Hippocampal formation (tissue), 2 donors: ENCODE measurements at places on chromosomes 6 and 20.

DNA sequence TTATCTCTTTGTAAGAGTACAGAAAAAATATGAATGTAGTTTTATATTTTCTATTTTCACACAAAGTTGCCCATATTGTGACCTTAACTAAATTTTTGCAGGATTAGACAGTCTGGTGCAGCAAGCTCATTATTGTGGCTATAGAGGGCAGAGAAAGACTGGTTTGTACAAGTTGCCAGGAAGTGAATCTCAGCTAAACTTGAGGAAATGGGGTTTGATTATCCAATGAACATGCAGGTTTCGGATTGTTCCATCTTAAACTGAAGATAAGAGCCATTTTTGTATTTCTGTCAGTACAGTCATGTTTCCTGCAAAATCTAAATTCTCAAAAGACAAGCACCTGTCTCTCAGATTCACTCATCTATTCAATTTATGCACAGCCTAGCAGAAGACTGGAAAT, 390.9 kb downstream of the MMUT start:
- DNase-seq = no peak

DNA sequence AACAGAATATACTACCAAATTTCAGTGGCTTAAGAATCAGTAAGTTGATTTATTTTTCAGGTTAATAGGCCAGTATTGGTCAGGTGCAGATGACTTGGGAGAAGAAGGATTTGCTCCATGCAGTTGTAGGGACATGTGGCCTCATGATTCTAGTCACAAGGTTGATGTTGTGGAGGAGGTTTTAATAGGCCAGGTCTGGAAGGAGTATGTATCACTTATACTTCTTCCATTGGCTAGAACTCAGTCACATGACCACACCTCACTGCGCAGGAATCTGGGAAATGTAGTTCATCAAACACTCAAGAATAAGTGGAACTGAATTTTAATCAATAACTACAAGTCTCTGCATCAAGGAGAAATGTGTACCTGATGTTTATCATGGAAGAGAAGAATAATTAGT, 281.5 kb upstream of the QKI start:
- no peak for DNase-seq

- no peak for DNase-seq
Measured at GRCh38 chr20:10562899-10563298, 110.9 kb downstream of the JAG1 start.

GRCh38 chr6:408148-408547, 16.6 kb downstream of the IRF4 start:
- no peak for DNase-seq

- no peak for DNase-seq
Measured at GRCh38 chr6:85137865-85138264, 312.0 kb upstream of the NT5E start.

- no peak for DNase-seq
Measured at GRCh38 chr6:129730477-129731165, 20.6 kb upstream of the ARHGAP18 start.
